ENCODE measurements at places on chromosomes 16 and 17.

DNA sequence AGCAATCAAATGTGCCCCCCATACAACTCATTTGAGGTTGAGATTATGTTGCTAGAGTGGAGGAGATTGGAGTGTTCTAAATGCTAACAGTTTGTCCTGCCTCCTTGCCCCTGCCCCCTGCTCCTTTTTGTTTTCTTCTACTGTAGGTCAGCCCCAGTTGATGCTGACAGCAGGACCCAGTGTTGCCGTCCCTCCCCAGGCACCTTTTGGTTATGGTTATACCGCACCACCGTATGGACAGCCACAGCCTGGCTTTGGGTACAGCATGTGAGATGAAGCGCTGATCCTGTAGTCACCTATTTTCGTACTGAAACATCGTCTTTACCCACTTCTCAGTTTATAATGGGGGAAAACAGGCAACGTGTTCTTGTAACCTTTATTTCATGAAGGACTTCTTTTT is 13.6 kb downstream of the PTRH2 start:
- no peak for DNase-seq

DNA sequence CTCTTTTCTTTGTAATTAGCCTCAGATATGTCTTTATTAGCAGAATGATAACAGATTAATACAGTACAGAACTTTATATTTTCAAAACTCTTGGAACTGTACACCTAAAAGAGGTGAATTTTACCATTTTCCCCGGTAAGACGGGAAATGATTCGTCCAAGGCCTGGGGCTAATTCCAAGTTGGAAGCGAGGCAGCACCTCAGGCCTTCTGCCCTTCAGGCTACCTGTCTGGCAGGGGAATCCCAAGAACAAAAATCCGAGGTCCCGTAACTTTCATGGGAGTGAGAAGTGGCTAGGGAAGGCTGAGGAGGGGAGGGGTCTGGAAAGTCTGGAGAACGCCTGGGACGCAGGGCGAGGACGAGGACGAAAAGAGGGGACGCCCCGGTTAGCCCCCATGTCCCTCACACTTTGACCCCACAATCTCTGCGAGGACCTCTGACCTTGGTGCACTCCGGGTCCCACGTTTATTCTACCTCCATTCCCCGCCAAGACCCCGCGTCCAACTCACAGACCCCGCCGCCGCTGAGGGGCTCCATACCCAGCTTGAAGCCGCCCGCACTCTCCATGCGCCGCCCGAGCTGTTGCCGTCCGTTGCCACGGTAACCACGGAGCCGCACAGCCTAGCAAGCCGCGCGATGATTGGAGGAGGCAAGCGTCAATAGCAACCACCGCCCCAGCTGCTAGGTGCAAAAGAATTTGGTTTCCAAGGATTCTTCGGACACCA is at the start of gene HYDIN:
Gene HYDIN (minus strand): TSS at position 601 of the 724 bp plus-strand sequence. CDS start 43,827 bp downstream, outside the sequence.
- no peak for DNase-seq

- no peak for DNase-seq
Measured at GRCh38 chr17:78485290-78486168, 91.7 kb downstream of the DNAH17 start.

DNA sequence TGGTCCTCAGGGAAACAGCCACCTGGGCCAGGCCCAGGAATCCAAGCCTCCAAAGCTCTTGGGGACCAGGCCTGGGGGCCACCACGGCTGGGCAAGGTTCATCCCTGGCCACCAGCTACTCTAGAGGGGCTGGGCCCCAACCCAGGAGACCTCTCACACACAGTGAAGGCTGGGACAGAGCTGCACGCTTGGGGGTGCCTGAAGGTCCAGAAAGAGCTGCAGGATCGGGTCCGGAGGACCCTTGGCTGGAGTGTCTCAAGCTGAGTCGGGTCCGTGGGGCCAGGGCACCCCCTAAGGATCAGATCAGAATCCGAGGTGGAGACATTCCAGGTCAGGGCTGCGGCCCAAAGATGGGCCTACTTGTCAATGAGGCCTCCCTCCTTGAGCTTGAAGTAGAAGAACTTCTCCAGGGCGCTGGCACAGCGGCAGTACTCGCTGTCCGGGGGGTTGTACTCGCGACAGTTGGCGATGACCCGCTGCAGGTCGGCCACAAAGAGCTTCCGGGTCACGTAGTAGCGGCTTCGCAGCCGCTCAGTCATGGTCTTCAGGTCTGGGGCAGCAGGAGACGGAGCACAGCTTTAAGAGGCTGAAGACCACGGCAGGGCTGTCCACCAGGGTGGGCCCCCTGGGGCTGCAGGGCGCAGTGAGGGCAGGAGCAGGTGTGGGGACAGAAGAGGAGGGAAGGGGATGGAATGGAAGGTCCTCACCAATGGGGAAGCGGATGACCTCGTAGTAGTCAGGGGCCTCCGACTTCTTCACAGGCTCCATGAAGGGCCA is 967 bp upstream of the DHX58 start:
- no peak for DNase-seq

- DNase-seq = no peak
Measured at GRCh38 chr17:44976206-44976605, 8.1 kb upstream of the C1QL1 start.

GRCh38 chr17:75877752-75878173 is 618 bp downstream of the TRIM47 start:
- DNase-seq = peak; percentile 54

- DNase-seq = no peak
Measured at GRCh38 chr17:71202449-71202848, 918.4 kb upstream of the SOX9 start.

GRCh38 chr16:82735186-82735585 is 108.4 kb downstream of the CDH13 start:
- DNase-seq = no peak

DNA sequence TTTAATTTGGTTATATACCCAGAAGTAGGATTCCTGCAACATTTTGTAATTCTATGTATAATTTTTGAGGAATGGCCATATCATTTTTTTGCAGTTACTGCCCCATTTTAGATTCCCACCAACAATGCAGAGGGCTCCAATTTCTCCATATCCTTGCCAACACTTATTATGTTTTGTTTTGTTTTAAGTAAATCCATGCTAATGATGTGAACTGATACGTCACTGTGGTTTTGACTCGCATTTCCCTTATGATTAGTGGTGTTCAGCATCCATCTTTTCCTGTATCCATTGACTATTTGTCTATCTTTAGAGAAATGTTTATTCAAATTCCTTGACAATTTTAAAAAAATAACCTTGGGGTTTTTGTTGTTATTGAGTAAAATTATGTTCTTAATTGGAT is 826.4 kb downstream of the CDH11 start:
- DNase-seq = no peak

DNA sequence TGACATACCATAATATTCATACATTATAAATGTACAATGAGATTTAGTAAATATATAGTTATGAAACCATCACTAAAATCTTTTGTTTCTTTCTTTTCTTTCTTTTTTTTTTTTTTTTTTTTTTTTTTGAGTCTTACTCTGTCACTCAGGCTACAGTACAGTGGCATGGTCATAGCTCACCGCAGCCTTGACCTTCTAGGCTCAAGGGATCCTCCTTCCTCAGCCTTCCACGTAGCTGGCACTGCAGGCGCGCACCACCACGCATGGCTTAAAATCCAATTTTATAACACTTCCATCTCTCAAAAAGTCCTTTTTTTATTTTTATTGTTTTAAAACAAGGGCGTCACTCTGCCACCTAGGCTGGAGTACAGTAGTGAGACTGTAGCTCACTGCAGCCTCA is 41.1 kb downstream of the ZNRF1 start:
- DNase-seq = no peak

DNA sequence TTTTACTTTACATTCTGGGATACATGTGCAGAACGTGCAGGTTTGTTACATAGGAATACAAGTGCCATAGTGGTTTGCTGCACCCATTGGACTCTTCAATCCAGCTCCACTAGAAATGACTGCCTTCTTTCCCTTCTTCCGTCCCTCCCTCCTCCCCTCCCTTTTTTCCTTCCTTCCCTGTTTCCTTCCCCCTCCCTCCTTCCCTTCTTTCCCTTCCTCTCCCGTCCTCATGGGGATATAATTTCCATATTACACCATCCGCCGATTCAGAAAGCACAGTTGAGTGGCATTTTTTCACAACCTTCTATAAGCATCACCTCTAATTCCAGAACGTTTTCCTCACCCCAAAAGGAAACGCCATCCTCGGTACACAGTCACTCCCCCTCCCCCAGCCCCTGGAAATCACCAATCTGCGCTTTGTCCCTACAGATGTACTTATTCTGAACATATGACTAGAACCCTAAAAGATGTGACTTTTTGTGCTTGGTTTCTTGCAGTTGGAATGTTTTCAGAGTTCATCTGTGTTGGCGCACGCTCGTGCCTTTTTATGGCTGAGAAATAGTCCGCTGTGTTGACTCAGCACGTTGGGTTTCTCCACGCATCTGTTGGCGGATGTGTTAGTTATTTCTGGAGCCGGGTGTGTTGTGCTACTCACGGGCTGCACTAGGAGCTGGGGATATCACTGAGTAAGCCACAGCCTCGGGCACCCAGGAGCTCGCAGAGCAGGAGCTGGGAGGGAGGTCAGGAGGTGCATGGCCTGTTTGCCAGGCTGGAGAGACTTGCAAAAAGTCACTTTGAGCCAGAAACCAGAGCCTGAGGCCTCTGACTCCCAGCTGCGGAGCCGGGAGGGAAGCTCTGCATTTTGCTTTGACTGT is 336.4 kb downstream of the SEC14L1 start:
- no peak for DNase-seq

GRCh38 chr16:53805752-53806151 is 101.8 kb downstream of the FTO start:
- no peak for DNase-seq

- no peak for DNase-seq
Measured at GRCh38 chr16:2449118-2449517, 10.8 kb upstream of the TEDC2 start.

DNA sequence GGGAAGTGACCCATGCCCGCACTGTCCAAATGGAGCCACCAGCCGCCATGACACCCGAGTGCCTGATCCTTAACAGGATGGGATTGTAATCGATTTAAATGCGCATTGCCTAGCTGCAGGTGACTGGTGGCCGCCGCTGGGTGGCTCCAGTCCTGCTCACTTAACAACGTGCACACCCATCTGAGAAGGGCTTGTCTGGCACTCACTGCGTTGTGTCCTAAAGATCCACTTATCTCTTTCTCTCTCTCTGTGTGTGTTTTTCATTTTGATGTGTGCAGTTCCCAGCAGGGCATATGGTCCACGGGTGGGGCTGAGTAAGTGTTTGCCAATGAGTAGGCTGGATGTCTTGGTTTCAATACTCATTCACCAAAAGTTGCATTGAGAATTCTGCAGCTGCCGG is 80.6 kb downstream of the IRF8 start:
- DNase-seq = no peak

DNA sequence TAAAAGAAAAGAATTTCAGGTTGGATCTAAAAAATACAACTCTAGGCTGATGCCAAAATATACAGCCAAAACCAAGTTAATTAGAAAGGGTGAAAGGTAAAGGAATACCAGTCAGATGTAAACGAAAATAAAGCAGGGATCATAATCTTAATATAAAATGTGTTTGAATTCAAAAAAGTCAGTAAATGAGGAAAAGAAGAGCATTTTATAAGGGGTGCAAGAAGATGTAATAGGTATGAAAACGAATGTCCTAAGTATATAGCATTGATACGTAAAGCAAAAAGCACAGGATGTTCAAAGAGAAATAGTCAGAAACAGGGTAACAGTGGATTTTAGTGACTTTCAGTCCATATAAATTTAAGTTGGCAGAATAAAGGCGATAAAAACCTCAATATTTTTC is 2.5 kb downstream of the OR3A1 start:
- DNase-seq = no peak

DNA sequence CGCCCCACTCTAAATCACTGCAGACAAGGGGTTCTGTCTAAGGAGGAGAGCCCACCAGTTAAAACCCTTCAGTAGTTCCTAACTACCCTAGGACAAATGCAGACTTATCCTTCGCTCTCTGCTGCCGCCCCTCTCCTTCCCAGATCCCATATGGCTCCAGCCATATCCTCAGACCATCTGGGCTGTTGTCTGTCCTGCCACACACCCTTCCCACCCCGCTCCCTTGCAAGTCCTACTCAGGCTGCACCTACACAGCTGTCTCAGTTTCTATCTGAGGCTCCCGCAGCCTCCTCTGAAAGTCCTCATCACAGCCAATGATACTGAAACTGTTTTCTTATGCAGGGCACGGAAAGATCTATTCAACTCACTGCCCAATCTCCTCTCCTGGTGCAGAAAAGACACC is 720 bp upstream of the BCKDK start:
- DNase-seq = no peak

DNA sequence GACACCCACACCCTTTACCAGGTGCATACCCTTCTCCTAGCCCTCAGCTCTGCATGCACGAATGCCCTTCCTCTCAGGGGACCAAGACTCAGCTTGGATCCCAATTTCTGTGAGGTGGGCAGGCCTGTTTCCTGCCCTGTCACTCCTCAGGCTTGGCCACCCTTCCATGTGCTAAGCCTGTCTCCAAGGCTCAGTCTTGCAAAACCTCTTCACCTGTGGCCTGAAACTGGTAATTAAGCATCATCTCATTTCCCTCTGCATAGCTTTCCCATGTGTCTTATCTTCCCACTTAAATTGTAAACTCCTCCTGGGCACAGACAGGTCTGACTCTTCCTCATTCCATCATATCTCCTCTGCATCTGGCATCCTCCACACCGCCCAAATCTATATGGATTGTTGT is 31.0 kb upstream of the SMPD3 start:
- no peak for DNase-seq

- peak; percentile 64 for DNase-seq
Measured at GRCh38 chr16:67029254-67030096, 526 bp downstream of the CBFB start.

DNA sequence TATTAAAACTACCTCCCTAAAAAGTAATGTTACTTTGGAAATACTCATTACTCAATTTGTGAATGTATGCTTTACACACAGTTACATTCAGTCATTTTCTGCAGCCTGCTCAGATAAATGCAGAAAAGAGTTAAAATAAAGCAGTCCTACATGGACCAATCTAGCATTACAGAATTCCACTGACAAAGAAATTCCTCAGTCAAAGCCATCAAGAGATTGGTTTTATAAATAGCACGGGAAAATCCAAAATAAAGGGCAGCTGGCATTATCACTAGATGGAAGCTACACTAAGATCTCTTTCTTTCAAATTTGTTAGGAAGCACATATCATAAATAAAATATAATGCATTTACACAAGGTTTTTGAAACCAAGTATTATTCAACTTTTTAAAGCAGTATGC is 58.3 kb downstream of the DUSP14 start:
- no peak for DNase-seq

GRCh38 chr17:49873466-49873865 is 25.6 kb upstream of the TAC4 start:
- no peak for DNase-seq

- no peak for DNase-seq
Measured at GRCh38 chr17:37787055-37787757, 42.3 kb upstream of the HNF1B start.

DNA sequence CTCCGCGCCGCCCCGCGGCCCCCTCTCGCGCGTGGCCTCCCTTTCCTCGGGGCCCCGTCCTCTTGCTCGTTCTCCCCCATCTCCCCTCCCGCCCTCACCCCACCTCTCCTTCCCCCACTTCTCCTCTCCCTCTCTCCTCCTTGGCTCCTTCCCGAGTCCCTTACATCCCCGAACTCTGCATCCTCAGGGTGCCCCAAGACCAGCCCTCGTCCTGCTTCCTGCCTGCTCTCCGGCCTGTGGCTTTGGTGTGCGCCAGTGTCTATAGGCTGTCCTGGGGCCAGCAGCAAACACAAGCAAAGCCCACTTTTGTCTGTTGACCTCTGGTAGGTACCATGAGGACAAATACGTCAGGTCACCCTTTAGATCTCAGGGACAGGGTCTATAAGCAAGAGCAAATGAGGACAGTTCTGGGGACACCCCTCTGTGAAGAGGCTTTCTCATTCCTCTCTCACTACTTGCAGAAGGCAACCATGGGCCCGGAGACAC is 284 bp upstream of the COPZ2 start:
- DNase-seq = no peak

- DNase-seq = no peak
Measured at GRCh38 chr16:55470533-55471371, 8.2 kb upstream of the MMP2 start.

Measured in inflammatory macrophage (primary cell).